Umbilical cord (tissue), 2 donors: ENCODE measurements at places on chromosomes 2 and 18.
A peak's percentile ranks its signal among the peaks of the same experiment; 100 is the strongest.

DNA sequence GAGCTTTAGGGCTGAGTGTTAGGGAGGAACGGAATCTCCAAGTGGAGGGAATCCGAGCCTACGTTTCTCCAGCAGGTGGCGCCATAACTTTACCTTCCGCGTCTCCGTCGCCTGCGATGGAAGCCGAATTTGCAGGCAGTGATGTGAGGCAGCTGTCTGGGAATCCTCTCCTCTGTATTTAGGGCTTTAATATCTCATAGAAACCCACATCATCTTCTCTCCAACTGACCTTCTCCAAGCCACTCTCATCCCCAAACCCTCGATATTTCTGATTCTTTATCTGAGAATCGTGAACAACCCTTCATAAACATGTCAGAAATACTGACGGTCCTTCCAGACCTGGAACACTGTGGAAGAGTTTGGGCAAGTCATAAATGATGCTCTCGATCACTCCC lies 27.5 kb downstream of the SIX2 start:
- peak; percentile 78 for DNase-seq

DNA sequence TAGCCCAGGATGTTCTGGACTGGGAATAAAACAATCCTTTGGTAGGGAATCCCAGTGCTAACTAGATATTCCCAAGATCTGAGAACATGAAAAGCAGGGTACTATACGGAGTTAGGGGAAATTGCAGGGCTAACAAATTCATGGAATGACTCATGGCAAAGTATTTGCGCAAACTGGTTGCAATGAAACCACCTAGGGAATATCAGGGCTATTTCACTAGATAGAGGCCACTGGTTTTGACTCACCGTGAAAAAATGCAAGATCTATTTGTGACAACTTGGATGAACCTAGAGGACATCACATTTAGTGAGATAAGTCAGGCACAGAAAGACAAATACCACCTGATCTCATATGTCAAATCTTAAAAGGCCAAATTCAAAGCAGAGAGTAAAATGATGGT lies 233.3 kb downstream of the MBD2 start:
- no peak for DNase-seq

GRCh38 chr18:58175786-58176176 lies 131.8 kb downstream of the NEDD4L start:
- DNase-seq: no peak

DNA sequence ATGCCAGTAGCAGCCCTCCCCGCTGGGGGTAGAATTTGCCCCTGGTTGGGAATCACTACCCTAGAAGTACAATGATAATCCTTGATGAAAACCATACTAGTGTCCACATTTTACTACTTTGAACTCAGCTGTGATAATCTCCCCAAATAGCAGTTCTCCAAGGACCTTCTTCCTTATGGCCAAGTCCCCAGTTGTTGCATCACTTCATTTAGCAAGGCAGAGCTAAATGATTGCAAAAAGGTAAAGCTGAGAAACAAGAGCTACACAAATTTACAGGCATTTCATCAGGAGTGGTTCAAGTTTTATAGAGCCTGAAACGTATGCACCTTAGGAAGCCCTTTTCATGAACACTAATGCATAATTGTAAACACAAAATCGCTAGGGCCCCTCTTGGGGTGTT lies 44.9 kb upstream of the REL start:
- no peak for DNase-seq

DNA sequence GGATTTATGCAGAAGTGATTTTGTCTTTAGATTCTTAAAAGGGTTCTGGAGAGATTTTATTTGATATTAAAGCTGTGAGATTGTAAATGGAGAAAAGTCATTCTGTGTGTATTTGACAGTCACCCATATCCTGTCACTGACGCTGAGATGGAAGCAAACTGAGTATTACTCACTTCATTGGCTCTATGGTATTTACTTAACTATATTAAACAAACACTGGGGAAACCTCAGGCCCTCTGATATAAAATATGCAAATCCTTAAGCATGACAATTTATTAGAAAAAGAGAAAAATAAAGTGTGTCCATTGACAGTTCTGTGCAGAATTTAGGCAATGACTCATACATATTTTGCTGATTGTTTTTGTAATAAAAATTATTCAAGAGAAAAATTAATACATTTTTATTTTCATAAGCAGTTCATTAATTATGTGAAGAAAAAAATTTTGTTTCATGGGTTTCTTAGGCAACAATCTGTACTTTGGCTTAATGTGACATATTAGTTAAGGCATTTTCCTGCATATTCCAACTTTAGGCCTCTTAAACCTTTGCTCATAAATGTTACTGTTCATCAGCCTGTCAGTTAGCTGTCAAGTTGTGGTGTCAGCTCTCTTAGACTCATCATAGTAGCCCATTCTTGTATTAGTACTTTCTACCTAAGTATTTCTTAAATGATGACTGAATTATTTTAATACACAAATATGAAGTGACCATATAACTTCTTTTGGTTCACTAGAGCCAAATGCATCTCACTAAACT lies 99.9 kb downstream of the PARD3B start:
- DNase-seq: peak; percentile 3

- DNase-seq: peak; percentile 15
Measured at GRCh38 chr2:134226601-134227000, 27.3 kb upstream of the MGAT5 start.

DNA sequence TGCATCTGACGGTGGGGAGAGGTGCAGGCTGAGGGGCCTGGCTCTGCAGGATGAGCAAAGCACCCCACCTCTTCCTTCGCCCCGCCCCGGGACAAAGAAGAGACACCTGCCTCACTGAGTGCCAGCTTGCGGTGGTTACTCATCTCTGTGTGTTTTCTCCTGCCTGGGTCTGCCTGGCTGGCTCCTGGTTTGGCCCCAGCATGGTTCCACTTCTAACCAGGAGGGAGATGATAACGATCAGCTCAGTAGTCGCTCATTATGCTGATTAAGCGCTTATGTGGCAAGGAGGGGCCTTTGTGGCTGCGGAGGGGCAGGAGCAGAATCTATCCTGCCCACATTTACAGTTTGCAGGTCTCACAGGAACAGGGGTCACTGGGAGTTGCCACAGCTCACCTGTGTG lies 68.7 kb upstream of the EDAR start:
- DNase-seq: no peak

DNA sequence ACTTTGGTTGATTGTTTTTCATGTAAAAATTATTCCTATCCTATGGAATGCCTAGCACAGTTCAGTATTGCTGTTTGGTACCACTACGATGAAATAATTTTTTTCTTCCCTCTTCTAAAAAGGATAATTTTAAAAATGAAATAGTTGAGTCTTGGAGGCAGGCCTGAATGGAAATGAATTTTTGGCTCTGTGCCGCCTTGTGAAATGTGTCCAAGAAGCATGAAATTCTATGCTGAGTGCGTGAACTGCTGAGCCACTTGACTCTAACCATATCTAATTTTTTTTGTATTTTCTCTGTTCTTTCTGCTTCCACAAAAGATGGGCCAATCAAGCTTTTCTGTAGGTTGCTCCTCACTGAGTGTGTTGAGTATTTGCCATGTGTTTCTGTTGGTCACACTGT lies 95.0 kb downstream of the PRPF40A start:
- no peak for DNase-seq

GRCh38 chr2:239736358-239737143 lies 288.6 kb downstream of the NDUFA10 start:
- no peak for DNase-seq

- no peak for DNase-seq
Measured at GRCh38 chr18:8841781-8842485, 136.6 kb downstream of the MTCL1 start.

GRCh38 chr2:179037807-179038206 lies 12.1 kb downstream of the CCDC141 start:
- no peak for DNase-seq

DNA sequence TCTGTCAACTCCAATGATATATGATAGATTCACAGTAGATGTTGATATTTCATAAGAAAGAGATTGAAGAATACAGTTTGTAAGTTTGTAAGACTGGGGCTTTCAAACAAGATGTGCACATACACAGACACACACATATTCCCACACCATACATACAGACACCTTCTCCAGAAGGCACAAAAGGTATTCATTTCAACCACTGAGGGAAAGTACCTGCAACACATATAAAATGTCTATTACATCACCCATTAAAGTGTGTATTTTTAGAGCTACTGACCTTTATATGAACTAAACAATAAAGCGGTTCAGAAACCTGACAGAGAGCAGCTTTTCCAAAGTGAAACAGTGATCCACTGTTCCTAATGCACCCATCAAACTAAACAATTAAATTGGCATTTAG lies 53.3 kb downstream of the CCDC148 start:
- no peak for DNase-seq

GRCh38 chr18:67144329-67144728 lies 372.2 kb downstream of the DSEL start:
- DNase-seq: peak; percentile 47

- DNase-seq: no peak
Measured at GRCh38 chr2:127569666-127570065, 34.2 kb downstream of the MYO7B start.
